Peyer's patch (tissue), 4 donors: ENCODE measurements at places on chromosomes 16 and 17. TPM values are rescaled to one million over a fixed set of nuclear protein-coding genes. Genes with fewer than 3 reads are reported as not detected.
A peak's percentile ranks its signal among the peaks of the same experiment; 100 is the strongest.

GRCh38 chr16:4323071-4323844 lies 7.4 kb downstream of the GLIS2 start:
- no peaks in the 10 kb centered on the region for H3K27me3 ChIP-seq
- DNase-seq, result no peak
- H3K4me1 ChIP-seq, result peaks cover 12% of the 10 kb centered on the region
- no peak overlapping the region for H3K4me3 ChIP-seq

DNA sequence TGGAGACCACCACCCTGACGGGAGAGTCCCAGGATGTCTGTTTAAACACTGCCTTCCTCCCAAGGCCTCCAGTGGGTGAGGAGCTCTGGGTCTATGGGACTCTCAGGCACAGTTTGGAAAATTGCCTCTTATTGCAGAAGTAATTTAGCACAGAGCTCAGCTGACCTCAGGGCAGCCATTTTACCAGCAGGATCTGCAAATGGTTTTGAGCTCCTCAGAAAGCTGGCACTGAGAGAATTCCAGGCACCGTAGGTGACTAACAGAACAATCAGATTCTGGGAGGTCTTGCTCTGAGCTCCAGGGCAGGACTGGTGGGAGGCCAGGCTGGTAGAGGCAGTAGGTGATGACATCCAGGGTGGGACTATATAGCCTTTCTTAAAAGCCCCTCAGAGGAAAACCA lies 17.3 kb upstream of the C16orf74 start:
- no peaks in the 10 kb centered on the region for H3K4me1 ChIP-seq
- no peak for DNase-seq
- H3K4me3 ChIP-seq, result no peak overlapping the region
- H3K36me3 ChIP-seq, result no peaks in the 10 kb centered on the region

DNA sequence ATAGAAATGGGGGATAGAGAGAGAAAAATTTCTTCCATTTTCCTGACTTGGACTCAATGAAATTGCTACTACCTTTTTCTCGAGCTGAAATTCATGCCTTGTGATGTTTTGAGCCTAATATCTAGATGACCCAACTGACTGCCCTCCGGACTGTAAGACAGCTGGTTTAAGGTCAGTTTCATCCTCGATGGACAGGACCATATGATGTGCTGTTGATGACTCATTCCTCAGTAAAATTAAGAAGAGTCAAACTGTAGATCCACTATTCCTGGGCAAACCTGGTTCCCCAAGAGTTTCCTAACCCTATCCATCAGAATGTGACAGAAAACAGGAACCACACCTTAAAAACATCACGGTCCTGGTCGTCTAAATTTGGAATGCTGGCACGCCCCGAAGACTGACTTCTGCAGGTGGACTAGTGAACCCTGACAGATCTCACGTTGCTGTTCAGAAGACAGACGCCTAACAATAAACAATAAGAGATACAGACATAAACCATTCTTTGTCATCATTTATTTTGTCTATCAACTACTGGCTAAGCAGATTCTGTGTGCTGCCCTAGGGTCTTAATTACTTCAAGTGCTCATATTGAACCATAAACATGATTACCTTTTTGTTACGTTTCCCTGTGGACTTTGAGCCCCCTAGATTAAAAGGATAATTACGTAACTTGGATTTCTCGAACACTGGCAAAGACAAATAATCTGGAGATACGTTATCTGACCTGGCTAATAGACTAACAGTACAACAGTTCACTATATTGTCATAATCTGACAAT lies 45.1 kb upstream of the NOS2 start:
- peak overlapping the region; percentile 40 for H3K27ac ChIP-seq
- H3K4me3 ChIP-seq, result no peak overlapping the region
- no peaks in the 10 kb centered on the region for H3K27me3 ChIP-seq
- H3K4me1 ChIP-seq, result no peaks in the 10 kb centered on the region
- H3K36me3 ChIP-seq, result no peaks in the 10 kb centered on the region

- H3K36me3 ChIP-seq, result no peaks in the 10 kb centered on the region
- H3K4me3 ChIP-seq, result peak overlapping the region; percentile 71
- H3K27ac ChIP-seq, result peak overlapping the region; percentile 93
Observed at GRCh38 chr16:49856672-49857330, 889 bp upstream of the ZNF423 start.

ZCCHC14 gene
- total RNA-seq, result 46.6 TPM

TP53TG3 gene
- total RNA-seq, result not detected

LRRC36 gene
- not detected for total RNA-seq

GAST gene
- not detected for total RNA-seq

PRDM7 gene
- total RNA-seq, result not detected

ARHGAP23 gene
- 36.3 TPM for total RNA-seq
